Hindlimb muscle (tissue), 1 donor: ENCODE measurements at places on chromosomes 11 and 22.

DNA sequence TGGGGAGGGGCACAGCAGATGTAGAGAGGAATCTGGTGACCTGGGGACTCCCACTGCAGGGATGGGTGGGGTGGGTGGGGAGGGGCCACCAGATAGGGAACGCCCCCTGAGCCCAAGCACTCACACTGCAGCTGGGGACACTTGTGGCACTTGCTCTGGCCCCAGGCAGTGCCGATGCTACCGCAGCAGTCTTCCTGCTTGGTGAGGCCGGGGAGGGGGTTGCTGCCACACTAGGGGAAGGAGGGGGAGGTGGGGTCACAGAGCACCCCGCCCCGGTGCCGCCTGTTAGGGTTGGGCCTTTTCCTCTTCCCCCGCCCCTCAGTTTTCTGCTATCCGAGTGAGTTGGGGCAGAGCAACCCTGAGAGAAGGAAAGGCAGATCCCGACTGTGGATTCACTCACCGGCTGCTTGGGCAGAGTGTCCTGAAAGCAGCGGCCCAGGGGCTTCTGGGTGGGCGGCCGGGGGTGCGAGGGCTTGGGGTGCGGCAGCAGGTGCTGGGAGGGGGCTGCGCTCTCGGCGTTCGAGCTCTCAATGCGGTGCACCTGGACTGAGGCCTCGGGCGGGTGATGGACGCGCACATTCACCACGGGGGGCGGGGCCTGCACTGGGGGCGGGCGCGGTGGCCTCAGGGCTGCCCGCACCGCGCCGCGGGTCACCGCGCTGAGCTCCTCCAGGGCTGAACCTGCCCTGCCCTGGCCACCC lies 4.7 kb downstream of the LTBP3 start:
- no peak for DNase-seq

DNA sequence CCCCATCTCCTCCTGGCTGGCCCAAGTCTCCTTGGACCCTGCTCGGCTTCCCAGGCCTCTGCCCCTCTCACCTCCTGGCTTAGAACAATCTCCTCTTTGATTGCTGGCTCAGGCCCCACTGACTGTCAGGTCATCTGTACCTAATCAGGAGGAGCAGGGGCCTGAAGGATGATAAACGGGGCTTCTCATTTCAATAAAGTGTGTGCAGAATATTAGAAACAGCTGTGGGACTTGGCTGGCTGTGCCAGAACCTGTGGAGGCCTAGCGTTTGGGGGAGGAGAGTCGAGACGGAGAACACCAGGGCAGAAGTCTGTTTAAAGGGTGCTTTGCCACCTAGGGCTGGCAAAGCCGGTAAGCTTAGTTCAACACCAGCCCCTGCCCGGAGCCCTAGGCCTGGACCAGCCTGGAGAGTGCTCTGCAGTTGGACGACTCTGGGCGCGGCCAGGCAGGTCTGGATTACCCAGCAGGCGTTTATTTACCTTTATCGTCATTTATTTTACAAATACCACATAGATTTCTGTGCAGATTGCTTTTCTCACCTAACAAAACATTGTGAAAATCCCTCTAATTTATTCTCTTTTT lies 10.1 kb upstream of the VSIG10L2 start:
- DNase-seq: peak; percentile 72

DNA sequence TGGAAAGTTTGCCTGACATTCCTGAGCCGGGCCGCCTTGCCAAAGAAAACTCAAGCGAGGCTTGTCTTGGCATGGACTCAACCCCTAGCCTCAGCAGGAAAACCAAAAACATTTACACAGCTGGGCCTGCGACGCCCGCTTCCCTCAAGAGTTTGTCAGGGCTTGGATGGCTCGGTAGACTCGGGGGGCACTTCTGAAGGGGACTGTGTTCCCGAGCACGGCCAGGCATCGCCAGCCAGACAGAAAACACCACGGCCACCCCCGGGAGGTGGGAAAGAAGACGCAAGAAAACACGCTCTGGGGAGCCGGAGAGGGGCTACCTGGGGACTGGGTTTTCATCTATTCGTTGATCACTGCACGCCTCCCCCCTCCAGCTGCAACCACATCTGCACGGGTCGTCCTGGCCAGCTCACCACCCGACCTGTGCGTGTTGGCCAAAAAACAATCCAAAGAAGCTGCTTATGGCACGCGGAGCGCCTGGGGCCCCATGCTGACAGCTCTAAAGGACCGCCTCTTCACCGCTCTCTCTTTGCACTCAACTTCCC lies 380.7 kb downstream of the MN1 start:
- DNase-seq: peak; percentile 87

DNA sequence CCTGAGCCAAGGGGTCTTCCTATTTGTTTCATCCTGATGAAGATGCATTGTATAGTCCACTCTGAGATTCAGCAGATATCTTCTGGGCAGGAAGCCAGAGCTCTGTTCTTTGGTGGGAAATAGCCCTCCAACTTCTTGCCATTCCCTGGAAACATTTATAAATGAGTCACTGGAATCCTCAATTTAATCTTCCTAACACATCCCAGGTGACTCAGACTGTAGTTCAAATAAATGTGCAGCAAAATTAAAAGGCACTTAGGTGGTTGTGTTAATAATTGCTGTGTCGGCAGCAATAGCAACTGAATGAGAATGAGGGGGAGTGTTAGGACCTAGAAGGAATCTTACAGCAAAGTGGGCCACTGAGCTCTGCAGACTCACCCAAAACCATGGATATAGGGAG lies 108.6 kb downstream of the INSC start:
- DNase-seq: no peak

DNA sequence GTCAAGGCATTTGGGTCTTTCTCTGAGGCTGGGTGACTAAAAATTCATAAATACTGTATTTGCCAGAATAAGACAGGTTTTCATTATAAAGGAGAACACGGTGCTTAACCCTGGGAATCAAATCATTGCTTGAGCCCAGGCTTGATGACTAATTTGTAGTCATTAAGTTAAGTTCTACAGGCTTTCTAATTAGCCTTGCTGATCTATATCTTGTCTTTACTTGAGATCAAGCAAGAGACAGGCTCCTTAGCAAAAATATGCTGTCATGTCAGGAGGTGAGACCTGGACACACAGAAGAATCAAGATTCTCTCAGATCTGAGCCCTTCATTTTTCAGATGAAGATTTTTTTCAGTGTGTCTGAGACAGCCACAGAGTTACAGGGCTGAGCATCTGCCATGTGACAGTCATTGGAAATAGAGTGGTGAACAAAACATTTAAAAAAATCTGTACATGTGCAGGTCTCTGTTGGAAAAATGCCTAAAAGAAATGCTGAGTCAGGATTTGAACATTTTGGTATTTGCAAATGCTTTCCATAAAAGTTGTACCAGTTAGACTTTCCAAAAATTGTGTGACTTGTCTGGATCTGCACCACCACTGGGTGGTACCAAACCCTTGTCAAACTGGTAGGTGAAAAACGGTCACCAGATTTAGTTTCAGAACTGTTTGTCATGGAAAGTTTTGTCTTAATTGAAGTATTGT lies 14.6 kb downstream of the ACAT1 start:
- DNase-seq: no peak

GRCh38 chr11:117387992-117388755 lies 60.5 kb downstream of the CEP164 start:
- no peak for DNase-seq

DNA sequence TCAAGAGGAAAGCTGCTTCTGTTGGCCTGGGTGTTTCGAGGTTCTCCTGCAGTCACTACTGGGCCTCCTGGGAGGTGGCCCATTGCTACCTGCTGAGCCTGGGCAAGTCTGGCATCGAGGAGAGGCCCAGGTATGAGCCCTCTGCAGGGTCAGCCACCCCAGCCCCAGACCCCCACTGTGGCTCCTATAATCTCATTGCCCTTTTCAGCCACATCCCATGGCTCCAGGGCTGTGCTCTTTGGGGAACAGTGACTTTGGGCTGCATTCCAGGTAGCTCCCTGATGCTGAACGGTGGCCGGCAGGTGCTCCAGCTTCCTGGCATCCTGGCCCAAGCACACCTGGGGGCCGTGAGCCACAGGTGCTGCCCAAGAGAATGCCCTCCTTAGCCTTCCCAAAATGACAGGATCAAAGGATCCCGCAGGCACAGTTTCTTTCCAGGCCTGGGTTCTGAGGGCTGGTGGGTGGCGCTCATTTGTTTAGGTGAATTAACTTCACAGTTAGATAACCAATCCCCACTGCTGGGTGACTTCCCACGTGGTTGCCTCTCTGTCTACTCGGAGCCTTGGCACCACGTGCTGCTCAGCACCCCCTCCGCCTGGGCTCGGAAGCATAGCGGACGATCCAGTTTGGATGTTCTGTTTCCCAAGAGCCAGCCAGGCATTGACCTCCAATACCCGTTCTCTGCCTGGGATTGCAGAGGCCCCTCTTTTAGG lies 97.4 kb downstream of the BCR start:
- no peak for DNase-seq

DNA sequence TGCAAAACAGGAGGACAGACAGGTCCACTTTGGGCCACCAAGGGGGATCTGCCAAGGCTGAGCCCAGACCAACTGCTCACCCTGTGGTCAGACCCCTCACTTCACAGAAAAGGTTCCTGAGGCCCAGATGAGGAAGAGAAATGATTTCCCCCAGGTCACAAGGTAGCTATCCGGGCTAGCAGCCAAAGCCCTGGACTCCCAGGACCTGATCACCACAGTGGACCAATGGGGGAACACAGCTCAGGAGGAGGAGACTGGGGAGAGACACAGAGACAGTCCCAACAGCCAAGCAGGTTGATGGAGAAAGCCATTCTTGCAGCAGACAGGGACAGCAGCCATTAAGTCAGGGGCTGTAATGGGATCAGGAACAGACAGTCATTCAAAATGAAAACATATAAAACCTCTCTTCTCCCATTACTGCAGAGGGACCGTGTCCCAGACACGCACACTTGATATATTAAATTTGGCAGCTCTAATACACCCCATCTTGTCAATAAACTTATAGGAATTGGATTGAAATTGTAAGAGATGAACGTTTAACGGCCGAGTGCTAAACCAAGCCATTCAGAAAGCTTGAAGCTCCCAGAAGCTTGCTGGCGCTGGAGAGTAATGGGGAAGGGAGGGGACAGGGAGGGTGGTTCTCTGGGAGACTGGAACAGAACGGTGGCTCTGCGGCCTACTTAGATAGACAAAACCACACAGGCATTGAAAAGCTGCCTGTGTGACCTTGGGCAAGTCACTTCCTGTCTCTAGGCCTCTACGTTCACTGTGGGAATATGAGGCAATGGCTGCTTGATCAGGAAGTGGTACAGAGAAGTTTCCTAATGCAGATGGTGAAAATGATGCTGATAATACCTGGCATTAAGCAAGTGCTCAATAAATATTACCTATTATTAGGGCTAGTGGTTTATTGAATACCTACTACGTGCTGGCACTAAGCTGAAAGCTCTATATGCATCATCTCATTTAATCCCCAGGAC lies 16.0 kb downstream of the ZMAT5 start:
- no peak for DNase-seq

DNA sequence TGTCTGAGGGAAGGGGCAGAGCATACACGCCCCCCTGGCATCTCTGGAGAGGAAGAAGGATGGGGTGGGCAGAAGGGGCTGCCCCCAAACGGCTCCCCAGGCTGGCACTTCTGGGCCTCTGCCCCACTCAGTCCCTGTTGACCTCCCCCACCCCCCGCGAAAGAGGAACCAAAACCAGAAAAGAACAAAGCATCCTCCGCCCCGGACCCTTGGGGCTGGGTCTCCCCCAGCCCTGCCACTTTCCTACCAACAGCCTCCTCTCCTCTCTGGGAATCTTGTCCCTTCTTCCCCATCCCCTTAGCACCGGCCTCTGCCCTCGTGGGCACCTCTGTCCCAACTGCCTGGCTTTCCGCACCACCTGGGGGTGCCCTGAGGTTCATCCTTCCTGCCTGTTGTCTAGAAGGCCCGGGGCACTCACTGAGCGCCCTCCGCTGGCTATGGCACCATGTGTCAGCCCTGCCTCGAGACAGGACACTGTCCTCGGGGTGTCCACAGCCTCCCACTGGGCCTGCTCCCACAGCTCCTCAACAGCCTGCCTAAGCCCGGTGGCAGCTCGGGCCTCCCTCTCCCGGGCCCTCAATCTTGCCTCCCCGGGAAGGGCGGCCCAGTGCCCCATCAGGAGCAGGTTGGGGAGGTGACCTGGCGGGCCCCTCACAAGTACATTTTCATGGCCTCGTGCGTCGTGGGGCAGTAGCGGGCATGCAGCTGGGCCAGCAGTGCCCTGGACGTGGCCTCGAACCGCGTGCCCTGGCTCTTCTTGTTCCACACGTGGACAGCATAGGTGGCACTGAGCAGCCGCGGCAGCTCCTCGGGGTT lies 28.2 kb downstream of the A4GALT start:
- no peak for DNase-seq

DNA sequence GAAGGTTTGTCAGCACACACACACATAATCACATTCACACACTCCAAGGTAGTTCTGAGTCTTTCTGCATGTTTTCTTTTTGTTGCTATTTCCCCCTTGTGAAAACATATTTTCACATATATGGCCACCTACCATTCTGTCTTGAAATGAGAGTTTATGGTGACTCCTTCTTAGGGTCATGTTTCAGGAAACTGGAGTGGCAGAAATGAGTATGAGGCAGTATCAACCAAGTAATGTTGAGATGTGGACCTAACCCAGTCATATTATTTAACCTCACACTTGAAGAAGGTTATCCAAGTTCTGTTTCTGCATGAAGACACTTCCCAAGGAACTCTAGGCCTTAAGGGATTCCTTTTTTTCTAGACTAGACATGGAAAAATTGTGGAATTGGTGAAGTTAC lies 481.4 kb downstream of the ETS1 start:
- DNase-seq: no peak

- DNase-seq: no peak
Observed at GRCh38 chr11:1531449-1532013, 40.5 kb downstream of the DUSP8 start.
